ENCODE measurements at places on chromosomes 16 and 17.

GRCh38 chr16:29816694-29817441, 916 bp downstream of the PAGR1 start:
- DNase-seq: peak; percentile 45

- peak; percentile 12 for DNase-seq
These were observed 1.8 kb downstream of the CNTNAP4 start for GRCh38 chr16:76278980-76279379.

DNA sequence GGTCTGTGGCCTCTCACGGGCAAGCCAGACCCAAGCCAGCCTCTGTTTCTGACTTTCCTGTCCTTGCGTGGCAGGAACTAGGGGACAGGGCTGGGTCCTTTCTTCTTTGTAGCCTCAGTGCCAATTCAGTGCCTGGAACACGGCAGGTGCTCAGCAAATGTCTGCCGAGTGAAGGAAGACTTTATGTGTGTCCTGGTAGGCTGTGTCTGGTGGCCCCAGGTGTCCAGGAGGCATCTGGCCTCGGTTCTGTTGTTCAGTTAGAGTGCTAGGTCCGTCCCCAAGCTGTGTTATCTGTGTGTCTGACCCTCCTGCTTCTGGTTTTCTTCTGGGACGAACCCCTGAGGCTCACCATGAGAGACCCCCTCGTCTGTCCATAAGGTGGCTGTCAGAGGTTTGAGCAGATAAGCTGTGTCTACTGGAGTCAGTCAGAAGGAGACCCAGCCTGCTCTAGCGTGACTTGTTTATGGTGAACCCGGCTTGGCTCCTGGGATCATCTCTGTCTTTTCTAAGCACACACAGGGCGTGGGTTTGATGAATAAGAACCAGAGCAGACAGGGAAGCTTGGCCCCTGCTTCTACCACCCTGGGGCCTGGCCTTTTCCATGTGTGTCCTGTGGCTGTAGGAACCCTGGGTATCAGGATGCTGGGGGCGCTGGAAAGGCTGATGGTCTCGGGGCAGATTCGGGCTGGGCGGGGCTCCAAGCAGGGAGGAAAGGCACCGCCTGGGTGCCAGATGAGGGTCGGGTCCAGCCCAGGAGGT, 39.3 kb downstream of the ENGASE start:
- DNase-seq: no peak

- DNase-seq: peak; percentile 79
These were observed at the start of gene CHMP6 for GRCh38 chr17:80991645-80992076. CHMP6 (plus strand) TSS chr17:80991841; CDS start chr17:80991919, 78 bp downstream.

All from KG1 (cell line).